ENCODE measurements at places on chromosomes 1 and 21.

GRCh38 chr21:14285147-14285761 is 69.3 kb downstream of the RBM11 start:
- DNase-seq: no peak

DNA sequence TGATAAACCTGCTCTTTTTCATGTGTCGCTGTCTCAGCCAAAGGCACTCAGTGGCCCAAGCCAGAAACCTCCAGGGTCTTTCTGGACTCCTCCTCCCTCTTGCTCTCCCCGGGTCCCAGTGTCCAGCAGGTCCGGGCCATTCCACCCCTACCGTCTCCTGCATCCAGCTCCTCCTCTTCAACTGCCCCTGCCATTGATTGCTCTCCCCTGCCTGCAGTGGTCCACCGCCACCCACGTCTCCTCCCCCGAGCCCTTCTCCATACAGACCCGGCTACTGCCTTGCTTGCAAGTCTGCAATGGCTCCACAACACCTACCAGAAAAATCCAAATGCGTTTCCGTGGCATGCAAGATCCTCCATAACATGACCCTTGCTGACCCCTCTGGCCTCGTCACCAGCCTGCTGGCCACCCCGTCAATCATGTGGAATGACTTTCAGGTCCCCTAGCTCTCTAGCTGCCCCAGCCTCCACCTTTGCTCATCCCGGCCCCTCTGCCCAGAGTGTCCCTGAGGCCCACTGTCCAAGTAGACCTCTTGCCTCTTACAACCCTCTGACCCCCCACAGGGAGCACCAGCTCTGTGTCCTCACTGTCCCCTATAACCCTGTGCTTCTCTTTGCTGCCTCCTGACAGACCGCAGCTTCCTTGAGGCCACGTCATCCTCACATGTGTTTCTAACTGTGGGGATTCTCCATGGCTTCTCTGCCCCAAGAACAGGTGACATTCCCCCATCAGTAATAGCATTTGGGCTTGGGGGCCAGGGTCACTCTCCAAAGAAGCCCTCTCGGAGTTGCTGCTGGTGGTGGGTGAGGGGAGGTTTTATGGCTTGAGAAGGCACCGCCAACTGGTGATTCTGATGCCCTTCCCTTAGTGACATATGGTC is 15.0 kb downstream of the CACNA1S start:
- DNase-seq: no peak

DNA sequence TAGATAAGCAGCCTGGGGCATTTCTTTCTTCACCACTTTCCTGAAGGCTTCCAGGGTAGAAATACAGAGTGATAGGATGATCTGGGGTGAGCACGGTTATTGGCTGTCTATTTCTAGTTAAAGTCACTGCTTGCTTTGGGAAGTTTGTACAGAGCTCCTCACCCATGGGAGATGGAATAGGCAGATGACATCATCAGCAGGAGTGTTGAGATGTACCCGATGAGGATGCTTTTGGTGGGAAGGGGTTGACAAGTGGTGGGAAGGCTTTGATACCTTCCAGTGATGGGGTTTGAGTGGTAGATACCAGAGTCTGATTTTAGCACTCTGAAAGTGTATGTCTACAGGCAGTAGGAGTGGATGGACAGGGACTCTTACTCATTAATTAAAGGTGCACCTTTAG is 112.6 kb downstream of the BRINP2 start:
- DNase-seq: no peak

GRCh38 chr1:226406401-226406881 is 1.5 kb downstream of the PARP1 start:
- DNase-seq: no peak

DNA sequence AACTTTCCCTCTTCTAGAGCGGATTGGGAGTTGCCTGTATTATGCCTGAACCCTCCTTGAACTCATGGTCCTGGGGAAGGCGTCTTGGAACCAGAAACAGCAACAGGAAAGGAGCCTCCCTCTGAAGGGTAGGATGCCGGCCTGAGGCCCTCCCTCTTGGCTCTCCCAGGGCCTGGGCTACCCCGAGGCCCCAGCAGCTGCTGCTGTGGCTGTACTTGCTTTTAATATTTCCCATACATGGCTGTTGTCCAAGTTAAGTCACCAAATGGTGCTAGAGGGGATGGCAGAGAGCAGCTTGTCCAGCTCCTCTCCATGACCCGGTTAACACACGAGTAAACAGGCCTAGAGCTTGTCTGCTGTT is 10.5 kb downstream of the CHRNB2 start:
- DNase-seq: no peak

DNA sequence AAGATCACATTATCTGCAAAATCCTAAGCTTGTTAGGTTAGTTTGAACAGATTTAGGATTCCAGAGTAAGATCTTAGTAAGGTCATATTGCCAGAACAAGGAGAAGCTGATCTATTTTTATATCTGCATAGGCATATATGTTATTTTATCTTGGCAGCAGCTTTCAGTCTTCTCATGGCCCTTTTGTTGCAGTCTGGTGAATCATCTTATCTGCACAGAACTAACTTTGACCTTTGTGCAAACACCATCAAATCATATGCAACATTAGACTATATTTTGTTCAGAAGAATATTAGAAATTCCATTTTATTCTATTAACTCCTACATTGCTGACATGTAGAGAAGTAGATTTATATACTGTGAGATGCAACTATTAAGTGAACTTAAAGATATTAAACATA is 107.3 kb downstream of the CLEC20A start:
- DNase-seq: no peak

- DNase-seq: no peak
Measured at GRCh38 chr1:182146286-182146685, 84.8 kb upstream of the ZNF648 start.

- DNase-seq: peak; percentile 85
Measured at GRCh38 chr1:16207318-16208269, 4.9 kb downstream of the ARHGEF19 start.

- no peak for DNase-seq
Measured at GRCh38 chr21:41600961-41601572, 93.1 kb upstream of the TMPRSS2 start.

DNA sequence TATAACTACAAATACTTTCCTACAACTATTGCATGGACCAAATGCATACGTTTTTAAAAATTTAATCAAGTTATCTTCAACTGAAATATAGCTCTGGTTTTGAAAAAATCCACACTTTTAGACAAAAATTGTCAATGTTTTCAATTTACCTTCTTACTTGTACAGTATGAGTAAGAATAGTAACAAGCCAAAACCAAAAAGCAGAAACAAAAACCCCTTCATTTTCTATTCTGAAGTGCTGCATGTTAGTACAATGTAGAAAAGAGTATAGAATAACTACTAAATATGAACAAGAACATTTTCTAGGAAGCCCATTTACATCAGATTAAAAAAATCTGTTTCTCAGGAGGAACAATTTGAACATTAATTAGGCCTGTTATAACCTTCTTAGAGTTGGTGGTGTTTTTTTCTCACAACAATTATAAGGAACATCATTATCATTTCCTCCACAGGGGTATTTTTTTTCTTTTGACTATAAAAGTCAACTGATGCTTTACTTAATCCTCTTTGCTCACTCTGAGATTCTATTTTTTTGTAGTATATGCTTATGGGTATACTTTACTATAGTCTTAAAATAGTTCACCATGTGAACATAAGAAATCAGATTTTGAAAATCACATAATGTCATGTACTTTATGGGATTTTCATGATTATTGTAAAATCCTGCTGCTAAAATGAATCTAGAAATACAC is 475.4 kb downstream of the PTBP2 start:
- DNase-seq: no peak

DNA sequence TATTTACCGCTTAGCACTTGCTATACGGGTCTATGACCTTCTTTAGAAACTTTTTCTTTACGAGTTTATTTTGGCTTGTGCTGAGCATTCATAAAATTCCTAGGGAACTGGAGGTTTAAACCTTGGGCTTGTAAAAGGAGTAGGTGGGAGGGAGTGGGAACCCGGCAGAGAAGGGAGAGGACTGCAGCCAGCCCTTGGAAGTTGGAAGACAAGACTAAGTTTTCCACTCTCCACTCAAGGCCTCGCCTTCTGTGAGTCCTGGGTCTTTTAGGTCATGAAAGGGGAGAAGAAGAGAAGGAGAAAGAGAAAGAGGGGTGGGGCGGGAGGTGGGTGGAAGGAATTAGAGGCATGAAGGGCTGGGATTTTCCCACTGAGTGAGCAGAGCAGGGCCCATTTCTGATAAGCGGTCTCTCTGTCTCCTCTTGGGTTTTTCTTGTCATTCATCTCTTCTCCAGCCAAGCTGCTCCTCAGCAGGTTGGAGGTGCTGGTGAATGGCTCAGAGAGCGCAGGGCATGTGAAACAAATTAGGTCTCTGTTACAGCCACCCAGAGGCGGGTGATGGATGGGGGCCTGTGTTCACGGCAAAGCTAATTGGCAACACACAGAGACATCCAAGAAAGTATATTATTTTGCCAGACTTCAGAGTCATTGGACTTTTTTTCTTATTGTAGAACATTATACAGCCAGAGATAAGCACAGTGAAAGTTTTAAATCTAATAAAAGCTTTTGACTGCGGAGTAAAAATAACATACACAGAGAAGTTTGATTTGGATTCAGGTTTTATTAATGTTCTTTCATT is 247.3 kb downstream of the FOXD2 start:
- no peak for DNase-seq

- no peak for DNase-seq
Measured at GRCh38 chr1:62283986-62284385, 35.2 kb downstream of the KANK4 start.

DNA sequence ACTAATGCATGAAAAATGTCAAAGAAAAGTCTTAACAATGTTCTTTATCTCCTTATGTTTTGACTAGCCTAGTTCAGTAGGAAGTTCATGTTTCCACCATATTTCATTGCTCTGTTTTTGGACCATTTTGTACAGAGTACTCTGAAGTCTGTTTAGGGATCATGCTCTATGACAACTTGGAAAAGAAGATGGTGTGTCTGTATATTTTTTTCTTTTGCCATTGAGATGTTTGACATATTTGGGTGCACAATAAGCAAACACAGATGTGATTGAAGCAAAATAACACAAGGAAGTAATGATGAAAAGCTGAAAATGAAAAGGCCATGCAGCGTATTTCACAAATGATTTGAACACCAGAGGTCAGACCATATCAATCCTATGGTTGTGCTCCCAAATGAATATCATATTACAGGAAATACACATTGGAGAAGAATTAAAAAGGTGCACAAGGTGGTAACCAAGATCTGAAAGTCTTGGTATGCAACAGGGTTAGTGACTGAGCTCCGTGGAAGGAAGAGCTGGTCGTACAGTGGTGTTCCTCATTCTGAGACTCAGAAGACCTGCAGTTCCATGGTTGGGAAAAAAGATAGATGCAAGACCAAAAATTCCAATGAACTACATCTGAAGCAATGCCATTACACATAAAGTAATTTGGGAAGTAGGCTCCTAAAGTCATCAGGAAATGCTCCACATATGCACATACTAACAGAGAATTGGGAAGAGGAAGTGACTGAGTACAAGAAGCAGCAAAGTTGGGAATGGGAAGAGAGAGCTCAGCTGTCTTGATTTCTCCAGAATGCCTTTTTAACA is 463.5 kb downstream of the LMO4 start:
- no peak for DNase-seq

DNA sequence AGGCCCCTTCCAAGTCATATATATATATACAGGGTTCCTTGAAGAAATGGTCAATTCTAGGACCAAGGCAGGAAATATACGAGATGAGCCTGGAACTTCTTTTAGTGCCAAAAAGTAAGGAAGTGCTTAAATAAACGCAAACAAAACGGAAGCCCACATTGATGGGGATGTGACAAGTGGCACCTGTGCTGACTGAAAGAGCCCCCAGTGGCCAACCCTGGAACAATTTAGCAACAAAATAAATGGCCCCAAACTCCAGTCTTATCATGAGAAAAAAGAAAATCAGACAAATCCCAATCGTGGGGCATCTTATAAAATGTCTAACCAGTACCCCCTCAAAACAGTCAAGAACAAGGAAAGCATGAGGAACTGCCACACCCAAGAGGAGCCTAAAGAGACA is 17.7 kb downstream of the PLA2G5 start:
- no peak for DNase-seq

- no peak for DNase-seq
Measured at GRCh38 chr21:27557356-27557755, 590.5 kb upstream of the ADAMTS5 start.

- DNase-seq: peak; percentile 74
Measured at GRCh38 chr1:160550572-160551034, 27.5 kb upstream of the SLAMF6 start.

- no peak for DNase-seq
Measured at GRCh38 chr21:14526836-14527695, 19.0 kb downstream of the SAMSN1 start.

GRCh38 chr1:184881941-184882913 is 92.1 kb downstream of the NIBAN1 start:
- no peak for DNase-seq

DNA sequence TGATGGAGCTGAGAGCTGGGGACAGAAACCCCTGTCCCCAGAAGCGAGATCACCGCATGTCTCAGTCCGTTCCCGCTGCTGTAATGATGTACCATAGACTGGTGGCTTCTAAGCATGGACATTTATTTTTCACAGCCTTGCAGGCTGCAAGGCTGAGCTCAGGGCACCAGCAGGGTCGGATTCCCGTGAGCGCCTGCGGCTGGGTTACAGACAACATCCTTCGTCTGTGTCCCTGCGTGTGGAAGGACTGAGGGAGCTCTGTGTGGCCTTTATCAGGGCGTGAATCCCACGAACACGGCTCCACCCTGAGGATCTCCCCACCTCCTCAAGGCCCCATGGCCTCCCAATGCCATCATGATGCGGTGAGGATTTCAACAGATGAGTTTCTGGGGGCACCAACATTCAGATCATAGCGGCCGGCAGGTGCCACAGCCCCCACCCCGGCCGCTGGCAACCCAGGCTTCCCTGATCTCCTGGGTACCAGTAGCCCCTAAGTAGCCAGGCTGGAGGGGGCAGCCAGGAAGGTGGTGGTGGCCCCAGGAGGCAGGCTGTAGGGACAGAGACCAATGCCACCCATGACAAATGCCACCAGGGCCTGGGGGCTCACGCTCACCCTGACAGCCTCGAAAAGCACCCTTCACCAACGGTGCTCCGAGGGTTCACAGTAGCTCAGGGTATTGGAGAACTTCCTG is 104.4 kb downstream of the CRYAA start:
- no peak for DNase-seq

GRCh38 chr1:111318523-111318922 is 27.9 kb downstream of the CHIA start:
- no peak for DNase-seq

GRCh38 chr21:20551939-20552338 is 446.3 kb upstream of the NCAM2 start:
- no peak for DNase-seq

Measured in posterior vena cava (tissue), 2 donors.